Fibroblast of skin of left quadriceps (primary cell): ENCODE measurements at places on chromosomes 6 and 20.

GRCh38 chr20:20505554-20505953 is 137.7 kb downstream of the INSM1 start:
- no peak for DNase-seq

- no peak for DNase-seq
Observed at GRCh38 chr6:52666523-52666922, 4.4 kb upstream of the TMEM14A start.

- DNase-seq = peak; percentile 55
Observed at GRCh38 chr6:42783177-42783875, 1.5 kb downstream of the BICRAL start.

DNA sequence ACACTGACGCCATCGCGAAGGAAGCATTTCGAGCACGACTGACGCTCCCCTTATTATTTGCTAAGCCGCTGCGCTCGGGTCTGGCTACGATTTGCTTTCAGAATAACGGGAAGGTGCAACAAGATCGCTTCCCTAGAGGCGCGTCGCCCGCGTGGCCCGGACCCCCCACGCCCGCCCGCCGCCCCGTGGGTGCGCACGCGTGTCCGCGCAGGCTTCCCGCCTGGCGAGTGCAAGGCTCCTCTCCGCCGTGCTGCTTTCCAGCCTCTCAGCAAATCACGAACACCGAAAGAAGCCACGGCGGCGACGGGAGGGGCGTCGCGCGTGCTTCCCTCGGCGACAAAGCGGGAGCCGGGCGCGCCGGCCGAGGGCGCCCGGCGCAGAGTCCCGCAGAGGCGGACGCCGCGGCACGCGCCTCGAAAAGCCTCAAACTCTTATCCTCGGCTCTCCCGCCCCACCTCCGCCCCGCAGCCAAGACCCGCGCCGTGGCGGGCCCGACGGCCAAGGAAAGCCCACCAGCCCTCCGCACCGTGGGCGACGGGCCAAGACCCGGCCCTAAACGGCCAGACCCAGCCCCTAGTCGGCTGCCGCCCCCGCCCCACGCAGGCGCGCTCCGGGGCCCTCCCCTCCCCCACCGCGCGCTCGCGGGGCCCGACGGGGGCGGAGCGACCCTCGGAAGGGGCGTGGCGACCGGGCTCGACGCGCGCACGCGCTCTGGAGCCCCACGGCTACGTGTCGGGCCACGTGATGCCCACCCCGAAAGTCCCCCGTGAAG is 987 bp upstream of the QKI start:
- DNase-seq = peak; percentile 89

- no peak for DNase-seq
Observed at GRCh38 chr20:21167261-21167660, 41.4 kb downstream of the KIZ start.

DNA sequence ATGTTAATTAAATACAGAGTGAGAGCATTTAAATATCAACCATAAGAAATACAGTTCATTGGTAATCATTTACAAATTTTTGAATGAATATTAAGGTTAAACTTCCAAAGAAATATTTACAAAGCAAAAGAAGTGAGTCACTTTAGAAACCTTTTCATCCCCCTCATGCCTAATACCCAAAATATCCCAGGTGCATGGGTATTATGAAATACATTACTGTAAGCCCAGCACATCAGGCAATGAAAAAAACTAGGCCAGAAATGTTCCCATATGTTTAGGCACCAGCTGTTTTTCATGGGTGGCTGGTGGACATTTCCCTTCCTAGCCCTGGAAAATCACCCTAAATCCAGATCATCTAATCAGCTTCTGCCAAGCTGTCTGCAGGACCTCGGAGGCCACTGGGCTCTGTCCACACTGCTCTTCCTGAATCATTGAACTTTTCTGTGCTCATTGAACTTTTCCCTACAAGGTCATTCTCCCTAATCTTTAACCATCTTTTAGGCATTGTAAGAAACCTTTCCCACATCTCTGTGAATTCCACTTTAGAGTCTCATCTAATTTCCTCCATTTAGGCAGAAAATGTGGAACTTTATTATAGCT is 145.3 kb upstream of the STXBP5 start:
- no peak for DNase-seq

DNA sequence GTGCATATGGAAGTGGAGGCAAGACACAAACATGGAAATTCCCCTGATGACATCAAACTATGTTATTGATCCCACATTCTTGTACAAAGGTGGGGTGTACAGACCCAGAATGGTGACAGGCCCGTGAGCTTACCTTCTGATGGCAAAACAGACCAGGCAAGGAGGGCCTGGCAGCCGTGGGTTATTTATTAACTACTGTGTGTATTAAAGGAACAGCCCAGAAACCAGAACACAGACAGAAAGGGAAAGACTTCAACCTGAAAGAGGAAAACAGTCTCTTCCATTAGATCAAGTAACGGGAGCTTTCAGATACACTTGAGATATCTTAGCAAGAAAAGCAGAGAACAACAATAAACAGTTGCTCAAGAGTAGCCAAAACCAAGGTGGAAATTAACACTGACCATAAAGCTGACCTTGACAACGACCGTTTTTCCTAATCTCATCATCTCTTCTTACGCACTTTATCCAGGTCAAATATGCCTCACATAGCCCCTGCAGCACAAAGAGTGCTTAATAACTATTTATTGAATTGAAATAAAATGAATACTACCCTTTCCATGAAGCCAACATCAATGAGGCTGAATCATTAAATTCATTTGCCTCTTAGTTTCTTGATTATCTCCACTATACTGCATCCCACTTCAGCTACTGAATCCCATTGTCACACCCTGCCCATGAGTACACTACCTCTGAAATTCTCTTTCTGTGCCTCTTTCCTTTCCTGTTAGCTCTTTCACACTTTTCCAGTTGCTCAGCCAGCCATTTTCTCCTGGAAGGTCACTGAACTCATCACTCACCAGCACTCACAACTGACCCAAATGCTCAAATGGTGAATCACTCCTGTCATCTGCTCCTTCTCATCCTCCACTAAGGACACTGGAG is 67.4 kb downstream of the MOXD1 start:
- DNase-seq = peak; percentile 80

DNA sequence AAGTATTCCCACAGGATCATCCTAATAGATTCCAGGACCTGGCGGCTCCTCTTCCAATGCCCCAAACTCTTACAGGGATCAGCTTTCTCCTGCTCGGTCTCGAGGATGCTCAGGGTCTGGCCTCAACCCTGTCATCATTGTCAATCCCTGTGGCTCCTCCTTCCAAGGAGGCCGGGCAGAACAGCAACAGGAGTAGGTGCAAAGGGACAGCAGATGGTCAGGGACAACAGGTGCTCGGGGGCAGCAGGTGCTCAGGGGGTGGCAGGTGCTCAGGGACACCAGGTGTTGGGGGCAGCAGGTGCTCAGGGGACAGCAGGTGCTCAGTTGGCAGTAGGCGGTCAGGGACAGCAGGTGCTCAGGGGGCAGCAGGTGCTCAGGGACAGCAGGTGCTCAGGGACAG is 84.8 kb downstream of the TTLL2 start:
- DNase-seq = no peak

GRCh38 chr6:87881342-87881895 is 166.2 kb upstream of the SPACA1 start:
- no peak for DNase-seq

DNA sequence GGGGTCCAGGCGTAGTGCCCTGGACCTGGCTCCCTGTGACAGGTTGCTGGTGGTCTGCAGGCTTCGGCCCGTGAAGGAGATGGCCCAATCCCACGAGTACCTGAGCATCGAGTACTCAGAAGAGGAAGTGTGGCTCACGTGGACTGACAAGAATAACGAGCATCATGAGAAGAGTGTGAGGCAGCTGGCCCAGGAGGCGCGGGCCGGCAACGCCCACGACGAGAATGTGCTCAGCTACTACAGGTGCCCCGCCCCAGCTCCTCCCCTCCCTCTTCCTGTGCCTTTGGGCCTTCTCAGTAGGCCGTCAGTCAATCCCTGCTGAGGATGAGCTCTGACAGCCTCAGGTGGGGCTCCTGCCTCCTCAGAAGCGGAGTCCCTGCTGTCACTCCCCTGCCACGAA is 42.6 kb downstream of the UQCC2 start:
- no peak for DNase-seq

DNA sequence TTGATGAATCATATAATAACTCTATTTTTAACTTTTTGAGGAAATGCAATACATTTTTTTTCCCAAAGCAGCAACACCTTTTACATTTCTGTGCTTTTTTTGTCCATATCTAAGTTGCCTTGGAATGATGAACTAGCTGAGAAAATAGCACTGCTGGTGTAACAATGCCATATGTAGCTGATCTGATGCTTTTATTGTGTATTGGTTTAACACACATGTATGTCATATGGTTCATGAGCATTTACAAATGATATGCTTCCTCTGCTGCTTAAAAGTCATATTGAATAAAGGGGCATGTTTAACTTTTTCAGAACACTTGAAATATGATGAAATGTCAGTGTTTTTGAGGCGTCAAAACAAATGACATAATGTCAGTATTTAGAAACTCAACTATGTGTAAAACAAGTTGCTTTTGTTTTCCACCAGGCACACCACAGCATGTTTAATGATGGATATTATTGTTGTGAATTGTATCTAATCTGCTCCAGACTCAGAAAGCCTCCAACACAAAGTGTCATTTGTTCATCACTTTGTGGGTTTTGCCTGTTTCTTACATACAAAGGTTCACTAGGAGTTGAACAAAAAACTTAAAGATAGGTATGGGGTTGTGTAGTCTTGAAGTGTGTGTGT is 775.8 kb upstream of the FLRT3 start:
- peak; percentile 16 for DNase-seq

GRCh38 chr6:111520524-111520923 is 37.5 kb upstream of the REV3L start:
- DNase-seq = no peak

- DNase-seq = no peak
Observed at GRCh38 chr6:20148433-20148832, 63.8 kb downstream of the MBOAT1 start.

- DNase-seq = no peak
Observed at GRCh38 chr6:130674604-130675003, 152.6 kb upstream of the SMLR1 start.

DNA sequence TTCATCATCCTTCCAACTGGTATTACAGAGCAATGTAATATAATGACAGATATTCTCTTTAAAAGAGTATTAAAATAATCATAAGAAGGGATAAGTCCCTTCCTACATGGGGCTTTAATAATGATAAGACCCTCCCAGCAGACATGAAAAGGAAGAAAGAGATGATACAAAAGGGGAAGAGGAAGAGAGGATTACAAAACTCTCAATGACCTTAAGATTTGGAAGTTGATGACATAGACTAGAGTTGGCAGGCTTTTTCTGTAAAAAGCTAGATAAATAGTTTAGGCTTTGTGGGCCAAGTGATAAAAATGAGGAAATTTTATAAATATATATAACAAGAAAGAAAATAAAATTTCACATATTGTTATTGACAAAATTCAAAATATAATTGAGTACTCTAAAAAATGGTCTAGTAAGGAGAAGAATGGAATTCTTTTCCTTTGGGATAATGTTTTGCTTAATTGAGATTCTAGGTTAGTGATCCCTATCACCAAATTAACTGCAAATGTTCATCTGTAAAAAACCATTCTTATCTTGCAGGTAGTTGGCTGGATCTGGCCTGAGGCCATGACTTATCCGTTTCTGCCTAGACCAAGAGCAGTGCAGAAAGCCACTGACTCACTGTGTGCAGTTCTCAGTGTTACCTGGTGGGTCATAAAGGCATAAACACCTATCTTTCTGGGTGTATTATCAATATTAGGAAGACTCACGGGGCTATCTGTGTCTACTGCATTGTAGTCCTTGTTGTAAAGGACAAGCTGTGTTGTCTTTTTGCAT is 11.0 kb downstream of the RIPOR2 start:
- DNase-seq = no peak

- DNase-seq = no peak
Observed at GRCh38 chr6:30722280-30723112, 2.3 kb downstream of the TUBB start.

DNA sequence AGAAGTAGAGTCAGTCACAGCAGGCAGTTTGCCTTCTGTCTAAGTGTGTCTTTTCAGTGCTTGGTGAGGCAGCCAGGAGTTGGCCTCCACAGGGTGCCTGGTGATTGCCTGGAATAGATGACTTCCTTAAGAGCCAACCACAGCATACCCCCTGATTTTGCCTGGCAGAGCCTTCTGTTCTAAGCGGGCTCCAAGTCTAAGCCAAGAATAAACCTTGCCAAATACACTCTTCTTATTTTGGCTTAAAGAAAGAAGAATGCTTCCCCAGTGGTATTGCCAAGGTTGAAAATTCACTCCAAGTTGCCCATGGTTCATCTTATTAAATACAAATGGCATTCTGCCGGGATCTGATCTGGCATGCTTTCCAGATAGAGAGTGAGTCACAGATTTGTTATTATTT is 1424.8 kb upstream of the EYS start:
- no peak for DNase-seq

DNA sequence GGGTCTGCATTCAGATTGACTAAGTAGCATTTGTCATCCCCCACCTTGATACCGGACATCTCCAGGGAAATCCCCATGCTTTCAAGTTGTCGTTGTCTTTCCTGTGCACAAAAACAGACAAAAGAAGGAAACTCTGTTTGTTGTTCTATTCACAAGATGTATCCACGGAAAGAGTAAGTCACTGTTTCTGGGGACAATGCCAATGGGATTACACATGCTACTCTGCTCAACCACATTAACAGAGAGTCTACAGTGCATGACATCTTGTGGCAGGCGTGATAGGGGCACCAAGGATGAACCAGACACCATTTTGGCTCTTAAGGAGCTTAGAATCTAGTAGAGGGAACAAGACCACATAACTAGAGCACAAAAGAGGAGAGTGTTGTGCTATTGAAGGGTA is 124.4 kb upstream of the NUP153 start:
- no peak for DNase-seq

- no peak for DNase-seq
Observed at GRCh38 chr20:43915211-43916072, 790 bp downstream of the TOX2 start.

- DNase-seq = no peak
Observed at GRCh38 chr6:135286962-135287538, 105.9 kb downstream of the MYB start.

- no peak for DNase-seq
Observed at GRCh38 chr20:59405226-59406200, 105.1 kb downstream of the EDN3 start.

DNA sequence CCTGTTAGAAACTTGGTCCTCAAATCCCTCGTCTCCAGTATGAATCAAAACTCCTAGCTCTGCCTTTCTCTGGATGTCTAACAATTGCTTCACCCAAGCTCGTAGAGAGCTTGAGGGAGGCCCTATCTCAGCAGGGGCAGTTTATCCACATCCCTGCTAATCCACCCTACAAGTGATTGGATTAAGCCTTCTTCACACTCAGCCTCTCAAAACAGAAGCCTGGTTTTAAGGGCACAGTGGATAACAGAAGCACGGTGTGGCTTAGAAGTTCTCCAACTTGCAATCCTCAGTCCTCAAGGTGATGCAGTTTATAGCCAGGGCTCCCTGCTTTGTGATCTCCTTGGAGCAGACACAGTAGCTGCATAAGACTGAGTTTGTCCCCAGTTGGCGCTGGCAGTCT is 383.9 kb downstream of the KIF16B start:
- DNase-seq = no peak

DNA sequence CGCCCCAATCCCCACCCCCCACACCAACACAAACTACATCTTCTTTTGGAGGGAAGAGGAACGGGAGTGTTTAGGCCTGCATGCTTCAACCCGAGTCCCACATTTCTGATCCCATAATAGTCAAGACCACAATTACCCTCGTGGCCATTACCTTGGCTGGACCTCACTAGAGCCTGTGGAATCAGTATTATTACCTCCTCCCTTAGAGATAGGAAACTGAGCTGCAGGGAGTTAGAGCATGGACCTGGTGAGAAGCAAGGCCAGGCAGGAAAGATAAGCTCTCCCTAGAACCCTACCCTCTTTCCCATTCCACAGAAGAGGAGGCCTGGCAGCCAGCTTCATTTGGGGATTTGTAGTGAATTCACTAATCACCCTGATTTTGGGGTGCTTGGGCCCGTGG is 74.1 kb downstream of the NCR2 start:
- no peak for DNase-seq
